Ovary (tissue), 10 donors: ENCODE measurements at places on chromosomes 7 and 10.

- no peak for DNase-seq
Measured at GRCh38 chr7:121182902-121183301, 145.9 kb upstream of the WNT16 start.

DNA sequence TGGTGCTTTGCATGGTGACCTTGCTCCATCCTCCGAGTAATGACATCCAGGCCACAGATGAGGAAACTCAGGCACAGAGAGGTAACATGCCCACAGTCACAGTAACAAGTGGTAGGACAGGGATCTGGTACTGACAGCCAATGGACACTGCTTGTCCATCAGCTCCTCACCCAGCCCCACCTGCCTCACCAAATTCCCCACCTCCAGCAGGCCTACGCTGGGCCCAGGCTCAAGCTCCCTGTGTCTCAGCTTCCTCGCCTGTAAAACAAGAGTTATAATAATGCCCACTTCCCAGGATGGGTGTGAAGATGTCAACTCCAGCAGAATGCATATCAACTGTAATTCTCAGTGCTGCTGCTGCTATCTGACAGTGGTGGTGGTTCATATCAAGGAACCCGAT, 123.8 kb downstream of the GRID1 start:
- no peak for DNase-seq

- DNase-seq, result no peak
Measured at GRCh38 chr10:5584895-5585516, 60.2 kb downstream of the CALML3 start.

GRCh38 chr7:11171569-11172192, 198.0 kb downstream of the PHF14 start:
- no peak for DNase-seq

- no peak for DNase-seq
Measured at GRCh38 chr10:118805146-118805545, 50.4 kb upstream of the CACUL1 start.

GRCh38 chr10:31932838-31933237, 4.2 kb upstream of the ARHGAP12 start:
- DNase-seq, result no peak

- DNase-seq, result no peak
Measured at GRCh38 chr7:90007001-90007654, 147.1 kb upstream of the STEAP1 start.

- no peak for DNase-seq
Measured at GRCh38 chr10:69445041-69445440, 6.2 kb upstream of the TSPAN15 start.

DNA sequence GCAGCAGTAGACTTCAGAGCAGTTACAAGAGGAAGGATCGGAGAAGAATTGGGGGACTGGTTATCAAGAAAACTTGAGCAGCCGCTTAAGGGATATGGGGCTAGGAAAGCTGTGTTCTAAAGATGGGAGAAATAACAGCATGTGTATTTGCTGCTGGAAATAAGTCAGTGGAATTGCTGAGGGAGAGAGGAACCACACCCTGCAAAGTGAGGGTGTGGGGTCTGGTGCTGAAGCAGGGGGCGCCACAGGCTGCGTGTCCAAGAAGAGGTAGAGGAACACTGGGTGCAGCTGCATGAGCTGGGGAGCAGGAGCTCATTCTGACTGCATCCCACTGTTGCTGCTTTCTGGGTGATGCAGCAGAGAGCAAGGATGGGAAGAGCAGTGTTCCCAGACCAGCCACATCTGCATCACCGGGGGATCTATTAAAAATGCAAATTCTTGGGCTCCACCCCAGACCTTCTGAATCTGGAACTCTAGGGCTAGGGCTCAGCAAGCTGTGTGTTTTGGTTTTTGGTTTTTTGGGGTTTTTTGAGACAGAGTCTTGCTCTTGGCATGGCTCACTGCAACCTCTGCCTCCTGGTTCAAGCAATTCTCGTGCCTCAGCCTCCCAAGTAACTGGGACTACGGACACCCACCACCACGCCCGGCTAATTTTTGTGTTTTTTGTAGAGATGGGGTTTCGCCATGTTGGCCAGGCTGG, 97.1 kb upstream of the DNAJB6 start:
- DNase-seq, result no peak

GRCh38 chr10:35911954-35912353, 269.9 kb upstream of the FZD8 start:
- DNase-seq, result no peak

DNA sequence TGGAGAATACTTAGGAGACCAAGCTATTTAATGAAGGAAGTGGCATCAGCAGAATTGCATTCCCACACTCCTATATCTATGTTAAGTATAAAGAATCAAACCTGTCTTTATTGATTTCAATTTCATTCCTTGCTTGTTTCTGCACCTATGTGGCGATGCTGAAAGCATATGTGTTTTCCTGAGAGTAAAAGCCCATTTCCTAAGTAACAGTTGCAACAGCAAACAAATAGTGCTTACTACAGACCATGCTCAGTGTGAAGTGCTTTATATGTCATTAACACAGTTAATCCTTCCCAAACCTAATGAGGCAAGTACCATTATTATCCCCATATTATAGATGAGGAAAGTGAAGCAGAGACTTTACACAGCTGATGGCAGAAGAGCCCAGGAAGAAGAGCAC, 552.1 kb downstream of the PARD3 start:
- no peak for DNase-seq

DNA sequence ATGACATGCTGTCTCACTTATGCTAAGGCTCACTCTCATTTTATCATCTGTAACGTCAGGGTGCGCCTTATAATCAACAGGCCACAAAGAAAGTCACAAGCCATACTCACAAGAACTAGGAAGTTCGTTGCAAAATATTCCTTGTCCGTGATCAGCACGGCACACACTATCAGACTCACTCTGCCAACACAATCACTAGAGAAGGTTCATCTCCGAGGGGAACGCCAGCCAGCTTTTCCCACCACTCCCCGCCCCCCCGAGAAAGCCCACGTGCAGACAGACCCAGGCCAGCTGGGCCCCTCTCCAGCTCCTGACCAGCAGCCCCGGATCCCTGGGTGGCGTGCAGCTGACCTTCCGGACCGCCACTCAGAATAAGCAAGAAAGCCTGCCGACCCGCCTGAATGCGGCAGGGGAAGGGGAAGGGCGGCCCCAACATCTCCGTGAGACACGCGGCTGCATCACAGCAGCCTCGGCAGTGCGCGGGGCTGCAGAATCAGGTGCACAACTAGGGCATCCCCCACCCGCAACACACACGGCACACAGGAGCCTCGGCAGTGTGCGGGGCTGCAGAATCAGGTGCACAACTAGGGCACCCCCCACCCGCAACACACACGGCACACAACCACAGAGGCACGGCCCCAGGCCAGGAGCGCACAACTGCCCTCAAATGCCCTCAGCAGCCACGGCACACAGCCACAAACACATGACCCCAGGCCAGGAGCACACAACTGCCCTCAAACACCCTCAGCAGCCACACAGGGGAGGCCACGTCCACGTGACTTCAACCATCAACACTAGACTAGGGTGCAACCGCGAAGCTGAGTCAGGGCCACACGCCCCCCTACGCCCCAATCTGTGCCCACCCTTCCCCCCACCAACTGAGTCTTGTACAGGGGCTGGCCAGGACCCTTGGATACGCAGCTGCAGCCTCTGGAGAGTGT, 2.5 kb upstream of the GPR146 start:
- DNase-seq, result no peak

DNA sequence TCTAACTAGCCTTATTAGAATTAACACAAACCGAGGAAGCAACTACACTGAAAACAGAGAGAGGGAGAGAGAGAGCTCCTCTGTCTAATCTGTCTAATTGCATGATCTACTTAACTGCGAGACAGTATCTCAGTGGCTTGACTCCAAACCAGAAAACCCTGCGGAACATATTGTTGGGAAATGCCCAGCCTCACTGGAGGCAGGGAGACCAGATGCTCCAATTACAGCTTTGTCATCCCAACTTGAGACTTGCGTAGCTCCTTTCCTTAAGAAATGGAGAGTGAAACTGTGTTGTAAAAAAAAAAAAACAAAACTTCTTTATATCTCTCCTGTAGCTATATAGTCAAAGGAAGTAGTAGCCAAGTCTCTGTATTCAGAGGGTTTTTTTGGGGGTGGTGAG, 52.0 kb upstream of the ZNRF2 start:
- no peak for DNase-seq

- no peak for DNase-seq
Measured at GRCh38 chr10:9613338-9614075, 1404.2 kb upstream of the CELF2 start.

GRCh38 chr10:131560706-131561355, 249.3 kb upstream of the TCERG1L start:
- no peak for DNase-seq

GRCh38 chr7:7897949-7898515, 70.6 kb upstream of the GLCCI1 start:
- DNase-seq, result no peak

GRCh38 chr7:110507369-110507768, 583.6 kb upstream of the LRRN3 start:
- no peak for DNase-seq

GRCh38 chr7:82390936-82391335, 52.6 kb downstream of the CACNA2D1 start:
- DNase-seq, result no peak
